DMS79 (cell line): ENCODE measurements at places on chromosomes 3 and 15.

DNA sequence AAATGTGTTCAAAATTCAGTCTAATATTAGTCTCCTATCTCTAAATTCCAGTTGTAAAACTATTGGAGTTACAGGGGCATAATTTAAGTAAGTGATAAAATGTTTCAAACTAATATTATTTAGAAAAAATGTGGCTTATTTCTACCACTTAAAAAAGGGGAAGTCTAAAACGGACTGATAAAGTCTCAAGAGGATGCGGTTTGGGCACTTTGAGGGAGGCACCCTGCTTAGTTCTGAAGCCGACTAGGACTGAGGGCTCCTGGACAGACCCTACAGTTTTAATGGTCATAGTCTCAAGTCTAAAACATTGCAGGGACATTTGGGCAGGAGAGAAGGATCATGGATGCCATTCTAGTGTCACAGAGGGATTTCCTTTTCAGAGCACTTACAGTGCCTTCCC, 566.3 kb downstream of the NR2F2 start:
- no peak for DNase-seq

DNA sequence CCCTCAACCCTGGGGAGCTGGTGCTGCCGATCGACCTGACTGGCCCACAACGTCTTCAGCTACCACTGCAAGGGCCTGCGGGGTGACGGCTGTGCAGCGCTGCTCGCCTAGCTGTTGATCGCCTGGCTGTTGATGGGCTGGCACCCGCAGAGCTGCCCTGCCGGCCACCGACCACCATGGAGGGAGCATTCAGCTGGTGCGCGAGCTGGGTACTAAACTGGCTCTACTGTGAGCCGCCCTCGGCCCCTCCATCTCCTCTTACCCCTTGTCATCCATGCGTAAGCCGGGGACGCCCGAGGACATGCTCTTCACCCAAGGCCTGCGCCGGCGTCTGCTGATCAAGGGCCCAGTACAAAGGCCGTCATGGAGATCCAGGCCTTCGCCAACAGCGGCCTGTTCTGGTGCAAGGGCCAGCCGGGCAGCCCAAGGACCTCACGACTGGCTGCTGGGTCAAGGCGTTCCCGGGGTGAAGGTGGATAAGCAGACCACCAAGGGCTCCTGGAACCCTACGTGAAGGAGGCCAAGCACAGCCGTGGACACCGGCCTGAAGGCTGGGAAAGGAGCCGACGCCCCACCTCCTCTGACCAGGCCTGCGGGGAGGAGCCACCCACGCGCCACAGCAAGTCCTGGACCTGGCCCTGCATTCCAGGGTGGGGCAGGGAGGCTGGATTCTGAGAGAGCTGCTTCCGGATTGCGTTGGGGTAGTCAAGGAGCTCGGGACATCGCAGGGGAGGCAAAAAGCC, 46.9 kb downstream of the SFMBT1 start:
- no peak for DNase-seq

DNA sequence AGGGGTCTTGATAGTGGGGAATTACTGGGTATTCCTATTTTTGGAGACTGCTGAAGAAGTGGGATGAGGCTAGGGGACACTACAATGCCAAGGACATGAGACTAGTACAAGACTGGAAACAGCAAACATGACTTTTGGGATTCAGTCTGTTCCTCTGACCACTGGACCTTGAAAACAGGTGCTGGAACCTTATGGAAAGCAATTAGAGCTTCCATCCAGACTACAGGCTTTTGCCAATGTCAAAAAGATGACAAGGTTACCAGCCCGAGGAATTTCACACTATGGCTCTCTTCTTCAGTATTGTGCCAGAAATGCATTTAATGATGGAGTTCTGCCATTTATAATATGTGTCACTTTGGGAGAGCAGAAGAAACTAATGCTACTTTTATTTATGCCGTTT, 282.6 kb downstream of the GAP43 start:
- no peak for DNase-seq

- DNase-seq, result no peak
Observed at GRCh38 chr3:77939726-77940125, 899.8 kb downstream of the ROBO2 start.

- DNase-seq, result no peak
Observed at GRCh38 chr3:71303627-71304200, 279.8 kb downstream of the FOXP1 start.

GRCh38 chr3:44914936-44915335, 40.5 kb downstream of the TGM4 start:
- DNase-seq, result no peak

GRCh38 chr3:148853076-148853475, 12.0 kb upstream of the CPA3 start:
- no peak for DNase-seq

DNA sequence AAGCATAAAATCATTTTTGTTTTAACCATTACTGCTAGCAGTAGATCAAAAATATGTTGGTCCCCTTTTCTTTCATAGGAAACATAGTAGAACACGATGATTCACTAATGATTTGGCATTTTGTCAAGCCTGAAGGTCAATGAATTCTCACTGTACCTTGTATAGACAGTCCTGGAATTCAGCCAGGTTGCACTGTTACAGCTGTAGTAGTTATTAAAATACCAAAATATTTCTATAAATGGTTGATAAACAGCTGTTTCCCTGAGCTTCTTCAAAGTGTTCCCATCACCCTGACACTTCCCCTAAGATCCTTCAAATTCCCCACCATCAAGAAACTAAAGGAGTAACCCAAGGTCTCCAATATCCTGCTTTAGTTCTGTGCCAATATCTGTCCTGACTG, 200.9 kb downstream of the ATP8B4 start:
- DNase-seq, result no peak

GRCh38 chr15:38670128-38671005, 105.8 kb upstream of the RASGRP1 start:
- DNase-seq, result no peak

- no peak for DNase-seq
Observed at GRCh38 chr3:166877971-166878370, 502.1 kb downstream of the ZBBX start.

- DNase-seq, result no peak
Observed at GRCh38 chr15:92161039-92161670, 232.5 kb upstream of the ST8SIA2 start.

- no peak for DNase-seq
Observed at GRCh38 chr3:134630506-134630905, 20.3 kb downstream of the KY start.
